ENCODE measurements at places on chromosomes 2 and 18.

GRCh38 chr18:24850532-24850931 lies 390.1 kb downstream of the HRH4 start:
- DNase-seq: no peak

DNA sequence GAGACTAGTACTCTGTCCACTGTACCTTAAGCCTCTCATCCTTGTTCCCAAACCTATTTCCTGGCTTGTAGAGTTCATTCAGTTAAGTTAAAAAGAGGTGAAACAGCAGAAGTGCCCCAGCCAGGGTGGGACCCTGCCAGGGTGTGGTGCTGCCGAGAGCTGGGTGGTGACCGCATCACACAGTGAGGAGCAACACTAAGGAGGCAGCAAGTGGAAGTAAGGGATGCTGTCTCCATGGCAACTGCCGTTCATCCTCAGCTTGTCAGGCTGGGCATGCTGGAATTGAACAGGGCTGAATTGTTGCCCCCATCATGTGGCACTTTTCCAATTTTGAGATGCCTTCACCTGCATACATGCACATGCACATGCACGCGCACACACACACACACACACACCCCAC lies 77.0 kb downstream of the VSNL1 start:
- no peak for DNase-seq

DNA sequence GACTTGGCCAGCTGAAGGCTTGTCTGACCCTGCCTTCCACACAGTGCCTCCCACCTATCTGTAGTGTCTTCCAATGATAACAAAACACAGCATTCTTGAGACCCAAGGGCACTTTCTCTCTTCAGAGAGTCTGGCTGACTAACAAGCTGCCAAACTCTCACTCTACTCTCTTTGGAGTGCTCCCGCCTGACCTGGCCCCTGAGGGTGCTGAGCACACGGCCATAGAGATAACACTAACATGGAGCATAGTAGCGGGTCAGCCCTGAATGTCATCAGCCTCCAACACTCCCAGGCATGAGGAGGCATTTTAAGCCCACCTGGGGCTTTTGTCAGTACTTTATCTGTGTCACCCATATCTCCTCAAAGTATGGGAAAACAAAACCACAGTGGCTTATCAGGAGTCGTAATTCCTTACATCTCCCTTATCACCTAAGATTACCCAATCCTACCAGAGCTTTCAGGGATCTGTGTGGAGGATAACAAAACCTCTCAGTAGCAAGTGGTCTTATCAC lies 160.3 kb upstream of the TCF4 start:
- no peak for DNase-seq

- DNase-seq: no peak
Measured at GRCh38 chr2:196544906-196545433, 94.5 kb upstream of the CCDC150 start.

DNA sequence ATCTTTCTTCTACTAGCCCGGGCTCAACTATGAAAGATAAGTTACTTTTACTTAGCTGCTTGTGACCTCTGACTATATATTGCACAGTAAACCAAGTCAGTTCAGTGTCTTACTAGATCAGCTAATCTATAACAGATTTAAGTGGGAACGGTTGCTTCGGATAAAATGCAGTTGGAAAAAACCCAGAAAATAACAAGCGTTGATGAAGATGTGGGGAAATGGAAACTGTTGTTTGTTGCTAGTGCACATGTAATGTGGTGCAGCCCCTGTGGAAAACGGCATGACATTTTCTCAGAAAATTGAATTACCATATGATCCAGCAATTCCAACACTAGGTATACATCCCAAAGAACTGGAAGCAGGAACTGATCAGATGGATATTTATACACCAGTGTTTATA lies 248.5 kb downstream of the PRKCE start:
- DNase-seq: no peak

- no peak for DNase-seq
Measured at GRCh38 chr2:235347691-235348090, 146.2 kb upstream of the AGAP1 start.

DNA sequence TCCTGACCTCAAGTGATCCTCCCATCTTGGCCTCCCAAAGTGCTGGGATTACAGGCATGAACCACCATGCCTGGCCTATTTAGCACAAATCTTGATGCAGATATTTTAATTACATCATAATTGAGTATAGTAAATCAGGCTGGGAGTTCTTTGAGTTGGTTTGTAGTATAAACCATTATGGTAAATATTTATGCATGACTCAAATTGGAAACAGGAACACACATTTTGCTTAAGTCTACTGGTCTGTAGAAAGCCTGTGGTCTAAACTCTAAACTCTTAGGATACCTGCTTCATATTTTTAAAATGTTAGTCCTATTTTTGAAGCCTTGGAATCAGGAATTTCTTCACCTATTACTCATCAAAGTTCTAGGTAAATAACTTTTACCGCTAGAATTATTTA lies 16.8 kb downstream of the ASXL3 start:
- no peak for DNase-seq

GRCh38 chr2:214410128-214410775 lies 602 bp upstream of the VWC2L start:
- no peak for DNase-seq

- no peak for DNase-seq
Measured at GRCh38 chr2:190763901-190764514, 115.1 kb downstream of the NAB1 start.

DNA sequence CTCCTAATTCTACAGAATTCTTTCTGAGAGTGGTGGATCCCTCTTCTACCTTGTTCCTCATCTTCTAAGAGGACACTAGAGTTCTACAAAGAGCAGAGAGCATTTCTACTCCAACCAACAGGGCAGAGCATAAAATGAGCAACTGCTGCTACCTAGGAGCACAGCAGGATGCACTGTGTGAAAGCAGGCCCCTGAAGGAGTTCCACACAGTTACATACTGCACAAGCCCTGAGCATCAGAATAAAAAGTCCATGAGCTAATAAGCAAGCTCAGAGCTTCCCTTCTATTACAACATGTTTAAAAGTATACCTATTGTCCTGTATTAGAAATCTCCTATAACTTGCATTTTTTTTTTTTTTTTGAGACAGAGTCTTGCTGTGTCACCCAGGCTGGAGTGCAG lies 8.4 kb downstream of the FHL2 start:
- DNase-seq: no peak

DNA sequence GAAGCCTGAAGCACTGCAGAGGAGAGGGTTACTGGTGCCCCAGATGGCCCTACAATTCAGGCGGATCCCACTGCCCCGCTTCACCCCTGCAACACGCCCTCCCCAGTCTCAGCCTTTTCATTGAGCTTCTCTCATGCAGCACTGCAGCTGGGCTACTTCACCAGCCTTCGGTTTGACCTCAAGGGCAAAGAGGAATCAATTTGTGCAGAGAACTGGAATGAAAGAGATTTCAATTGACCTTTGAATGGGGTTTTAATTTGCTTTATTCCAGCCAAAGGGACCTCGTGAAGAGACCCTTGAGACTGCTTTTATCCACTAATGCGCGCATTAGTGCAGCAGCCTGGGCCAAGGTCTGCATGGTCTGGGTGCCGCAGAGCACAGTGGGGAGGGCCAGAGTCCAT lies 8.8 kb upstream of the POMC start:
- DNase-seq: no peak

DNA sequence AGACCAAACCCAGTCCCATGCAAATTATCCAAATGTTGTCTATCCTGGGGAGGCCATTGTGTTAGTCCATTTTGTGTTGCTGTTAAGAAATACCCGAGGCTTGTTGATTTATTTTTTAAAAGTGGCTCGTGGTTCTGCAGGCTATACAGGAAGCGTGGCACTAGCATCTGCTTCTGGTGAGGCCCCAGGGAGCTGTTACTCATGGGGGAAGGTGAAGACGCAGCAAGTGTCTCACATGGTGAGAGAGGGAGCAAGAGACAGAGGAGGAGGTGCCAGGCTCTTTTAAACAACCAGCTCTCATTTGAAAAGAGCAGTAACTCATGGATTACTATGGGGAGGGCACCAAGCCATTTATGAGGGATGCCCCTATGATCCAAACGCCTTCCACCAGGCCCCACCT lies 80.3 kb upstream of the ARL4C start:
- DNase-seq: no peak

DNA sequence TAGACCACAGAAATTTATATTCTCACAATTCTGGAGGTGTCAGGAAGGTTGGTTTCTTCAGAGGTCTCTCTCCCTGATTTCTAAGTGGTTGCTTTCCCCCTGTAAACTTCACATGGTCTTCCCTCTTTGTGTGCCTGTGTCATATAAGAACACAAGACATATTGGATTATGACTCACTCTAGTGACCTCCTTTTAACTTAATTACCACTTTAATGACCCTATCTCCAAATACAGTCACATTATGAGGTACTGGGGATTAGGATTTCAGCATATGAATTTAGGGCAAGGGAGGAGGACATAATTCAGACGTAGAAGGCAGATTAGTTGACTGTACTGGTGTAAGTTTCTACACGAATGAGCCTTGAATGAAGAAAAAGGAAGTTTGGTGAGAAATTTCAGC lies 38.2 kb upstream of the EPHA4 start:
- no peak for DNase-seq

DNA sequence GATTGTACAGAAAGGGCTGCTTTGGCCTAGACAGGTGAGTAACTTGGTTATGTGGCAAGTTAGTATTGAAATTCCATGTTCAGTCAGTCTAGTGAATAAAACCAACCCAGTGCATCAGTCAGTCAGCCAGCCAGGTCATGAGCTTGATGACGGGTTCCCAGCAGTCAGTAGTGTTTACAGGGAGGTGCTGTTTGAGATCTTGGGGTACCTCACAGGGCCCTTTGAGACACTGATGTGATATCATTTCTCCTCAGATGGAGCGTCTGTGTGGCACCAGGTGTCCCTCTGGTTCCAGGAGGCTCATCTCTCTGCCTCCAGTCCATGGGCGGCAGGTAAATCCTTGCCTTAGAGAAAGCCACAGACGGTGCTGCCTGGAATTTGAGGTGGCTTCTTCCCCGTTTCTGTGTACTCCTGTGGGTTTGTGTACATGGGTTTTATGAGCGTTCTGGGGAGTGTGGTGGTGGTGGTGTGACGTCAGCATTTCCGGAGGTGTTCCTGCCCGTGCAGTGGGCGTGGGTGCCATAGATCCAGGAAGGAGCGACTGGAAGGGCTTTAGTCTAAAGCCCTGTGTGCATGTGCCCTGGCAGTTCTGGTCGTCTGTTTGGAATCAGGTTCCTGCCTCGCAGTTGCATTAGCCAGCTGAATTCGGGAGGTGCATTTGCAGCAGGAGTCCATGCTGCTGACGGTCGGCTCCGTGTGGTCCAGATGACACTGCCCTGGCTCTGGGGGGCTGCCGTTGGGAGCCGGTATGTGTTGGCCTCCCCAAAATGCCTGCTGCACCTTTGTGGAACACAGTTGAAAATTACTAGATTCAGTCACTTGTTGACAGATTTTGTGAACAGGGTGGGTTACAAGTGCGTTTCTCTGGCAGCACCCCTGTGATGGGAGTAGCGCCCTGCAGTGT lies 2.1 kb downstream of the CTDP1 start:
- DNase-seq: peak; percentile 11

- DNase-seq: no peak
Measured at GRCh38 chr2:70938586-70938950, 2.9 kb downstream of the ATP6V1B1 start.

DNA sequence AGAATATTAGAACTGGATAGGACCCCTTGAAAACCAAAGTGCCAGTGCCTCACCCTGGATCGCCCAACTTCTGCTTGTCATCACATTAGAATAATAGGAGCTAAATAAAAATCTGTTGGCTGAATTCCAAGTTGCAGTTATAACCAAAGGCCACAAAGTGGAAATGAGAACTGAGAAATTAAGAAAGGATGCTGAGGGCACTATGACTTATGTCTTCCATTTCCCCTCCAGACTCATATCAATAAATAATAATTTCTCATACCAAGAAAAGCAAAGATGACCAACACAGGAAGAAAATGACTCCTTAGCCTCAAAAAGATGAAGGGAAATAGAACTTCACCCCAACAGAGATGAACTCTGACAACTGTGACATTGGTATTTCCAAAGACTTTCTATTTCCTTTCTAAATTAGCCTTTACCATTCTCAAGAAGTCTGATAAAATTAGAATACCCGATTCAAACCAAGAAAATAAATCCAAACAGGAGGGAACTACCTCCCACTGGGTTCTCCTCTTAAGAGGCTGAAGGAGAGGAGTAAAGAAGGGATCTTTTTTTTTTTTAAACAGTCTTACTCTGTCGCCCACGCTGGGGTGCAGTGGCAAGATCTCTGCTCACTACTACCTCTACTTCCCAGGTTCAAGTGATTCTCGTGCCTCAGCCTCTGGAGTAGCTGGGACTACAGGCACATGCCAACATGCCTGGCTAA lies 46.5 kb upstream of the EPG5 start:
- DNase-seq: no peak

DNA sequence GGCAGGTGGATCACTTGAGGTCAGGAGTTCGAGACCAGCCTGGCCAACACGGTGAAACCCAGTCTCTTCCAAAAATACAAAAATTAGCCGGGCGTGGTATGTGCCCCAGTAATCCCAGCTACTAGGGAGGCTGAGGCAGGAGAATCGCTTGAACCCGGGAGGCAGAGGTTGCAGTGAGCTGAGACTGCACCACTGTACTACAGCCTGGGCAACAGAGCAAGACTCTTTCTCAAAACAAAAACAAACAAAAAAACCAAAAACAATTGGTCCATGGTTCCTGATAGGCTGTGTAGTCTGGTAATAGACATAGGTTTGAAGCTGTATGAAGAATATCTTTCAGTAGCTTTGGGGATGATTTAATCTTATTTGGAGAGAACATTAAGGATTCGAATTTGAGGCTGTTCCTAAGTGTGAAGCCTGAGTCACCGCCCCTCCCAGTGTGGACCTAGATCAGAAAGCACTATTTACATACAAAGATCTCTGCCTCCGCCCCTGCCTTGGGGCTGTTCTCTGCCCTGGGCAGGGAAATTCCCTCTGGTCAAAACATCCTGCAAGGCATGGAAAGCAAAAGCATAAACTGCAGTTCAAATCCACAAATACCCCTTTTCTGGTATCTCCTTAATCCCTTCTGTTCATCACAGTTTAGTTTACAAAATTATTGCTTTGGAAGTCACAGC lies 52.8 kb upstream of the PMAIP1 start:
- no peak for DNase-seq
